KBM-7 (cell line): ENCODE measurements at places on chromosomes 7 and 10.

DNA sequence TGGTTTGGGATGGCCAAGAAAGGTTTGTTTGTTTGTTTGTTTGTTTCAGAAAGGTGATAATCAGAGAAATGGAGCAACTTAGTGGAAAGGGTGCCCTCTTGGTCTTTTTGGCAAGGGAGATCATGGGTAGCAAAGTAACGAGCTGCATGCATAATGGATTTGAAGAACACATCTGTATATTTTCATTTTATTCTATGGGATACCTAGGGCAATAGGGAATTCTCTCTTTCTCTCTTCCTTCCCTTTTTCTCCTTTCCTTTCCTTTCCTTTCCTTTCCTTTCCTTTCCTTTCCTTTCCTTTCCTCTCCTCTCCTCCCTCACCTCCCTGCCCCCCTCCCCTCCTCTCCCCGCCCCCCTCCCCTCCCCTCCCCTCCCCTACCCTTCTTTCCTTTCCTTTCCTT is 492.1 kb downstream of the NEBL start:
- DNase-seq, result no peak

- DNase-seq, result peak; percentile 59
Observed at GRCh38 chr10:93199191-93199751, 125.6 kb downstream of the CYP26A1 start.

GRCh38 chr7:144528536-144529045 is 125.1 kb upstream of the NOBOX start:
- no peak for DNase-seq

DNA sequence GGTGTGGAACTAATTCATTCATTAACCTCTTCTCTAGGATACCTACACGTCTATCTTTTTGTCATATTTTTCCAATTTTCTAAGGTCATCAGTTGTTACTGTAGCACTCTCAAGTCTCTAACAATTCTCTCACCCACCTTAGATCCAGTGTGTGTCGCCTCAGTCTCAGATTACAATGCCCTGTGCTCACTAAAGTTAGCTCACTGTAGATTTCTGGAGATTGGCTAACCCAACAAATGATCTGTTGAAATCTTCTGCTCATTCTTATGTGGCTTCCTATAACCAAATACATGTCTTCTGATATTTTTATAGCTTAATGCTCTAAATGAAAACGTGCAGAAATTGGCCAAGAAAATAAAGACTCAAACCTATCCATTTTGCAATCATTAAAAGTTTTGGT is 142.6 kb downstream of the SLC25A13 start:
- DNase-seq, result no peak

DNA sequence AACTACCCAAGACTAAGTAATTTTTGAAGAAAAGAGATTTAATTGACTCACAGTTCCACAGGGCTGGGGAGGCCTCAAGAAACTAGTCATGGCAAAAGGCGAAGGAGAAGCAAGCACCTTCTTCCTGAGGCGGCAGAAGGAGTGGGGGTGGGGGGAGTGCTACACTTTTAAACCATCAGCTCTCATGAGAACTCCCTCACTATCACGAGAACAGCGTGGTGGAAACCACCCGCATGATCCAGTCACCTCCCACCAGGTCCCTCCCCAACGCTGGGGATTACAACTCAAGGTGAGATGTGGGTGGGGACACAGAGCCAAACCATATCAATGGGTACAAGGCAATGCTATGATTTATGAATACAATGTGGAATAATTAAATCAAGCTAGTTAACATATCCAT is 241.9 kb downstream of the PTPRN2 start:
- no peak for DNase-seq

GRCh38 chr10:115125505-115125904 is 32.3 kb downstream of the ATRNL1 start:
- no peak for DNase-seq

DNA sequence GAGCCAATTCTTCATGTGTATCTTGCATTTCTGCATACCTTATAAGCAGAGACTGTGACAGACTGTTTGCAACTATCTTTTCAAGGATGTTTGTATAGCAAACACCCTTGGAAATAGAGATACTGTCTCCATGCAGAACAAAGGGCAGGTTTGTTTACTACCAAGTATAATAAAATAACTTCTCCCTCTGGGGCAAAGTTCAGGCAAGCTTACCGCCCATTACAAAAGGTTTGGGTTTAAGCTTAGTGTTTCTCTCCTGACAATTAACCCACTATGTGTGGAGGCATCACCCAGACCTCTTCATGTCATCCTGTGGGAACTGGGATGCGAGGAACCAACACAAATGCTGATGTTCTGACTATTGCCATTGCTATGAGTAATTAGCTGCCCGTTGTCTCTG is 479.1 kb upstream of the ZMIZ1 start:
- DNase-seq, result no peak

- no peak for DNase-seq
Observed at GRCh38 chr7:36215457-36215765, 62.4 kb downstream of the EEPD1 start.
